ENCODE measurements at places on chromosomes 1 and 21.

- DNase-seq: no peak
Measured at GRCh38 chr1:155645648-155646047, 35.6 kb downstream of the MSTO1 start.

DNA sequence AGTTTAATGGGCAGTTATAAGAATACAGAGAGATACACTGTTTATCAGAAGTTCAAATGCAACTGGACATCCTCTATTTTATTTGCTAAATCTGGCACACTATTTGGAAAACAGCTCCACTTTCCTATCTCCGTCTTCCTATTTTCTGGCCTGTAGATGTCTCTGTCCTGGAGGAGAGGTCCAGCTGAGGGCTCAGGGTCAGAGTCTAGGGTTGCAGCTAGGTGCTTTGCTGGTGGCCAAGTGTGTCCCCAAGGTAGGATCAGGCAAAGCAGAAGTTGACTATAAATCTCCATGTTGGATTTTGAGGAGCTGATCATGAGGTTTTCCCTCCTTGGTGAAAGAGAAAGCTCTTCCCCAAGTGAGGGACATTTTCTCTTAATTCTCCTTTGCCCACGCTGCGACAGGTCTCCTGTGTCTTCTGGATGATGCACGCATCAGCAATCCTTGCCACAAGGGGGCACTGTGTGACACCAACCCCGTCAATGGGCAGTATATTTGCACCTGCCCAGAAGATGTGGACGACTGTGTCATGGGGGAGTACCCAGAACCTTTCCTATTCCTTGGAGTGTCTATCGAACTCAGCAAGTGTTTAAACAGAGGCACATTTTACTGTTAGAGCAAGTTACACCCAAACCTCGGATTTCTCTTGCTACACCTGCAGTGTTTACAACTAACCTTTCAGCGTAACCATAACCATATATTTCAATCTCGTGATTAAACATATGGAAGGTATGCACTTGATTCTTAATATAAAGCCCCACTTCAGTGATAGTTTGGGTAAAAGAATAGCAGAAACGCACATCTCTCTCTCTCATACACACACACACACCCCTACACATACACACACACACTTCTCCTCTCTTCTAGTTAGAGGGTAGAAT lies 10.2 kb downstream of the ADAM30 start:
- DNase-seq: peak; percentile 72

DNA sequence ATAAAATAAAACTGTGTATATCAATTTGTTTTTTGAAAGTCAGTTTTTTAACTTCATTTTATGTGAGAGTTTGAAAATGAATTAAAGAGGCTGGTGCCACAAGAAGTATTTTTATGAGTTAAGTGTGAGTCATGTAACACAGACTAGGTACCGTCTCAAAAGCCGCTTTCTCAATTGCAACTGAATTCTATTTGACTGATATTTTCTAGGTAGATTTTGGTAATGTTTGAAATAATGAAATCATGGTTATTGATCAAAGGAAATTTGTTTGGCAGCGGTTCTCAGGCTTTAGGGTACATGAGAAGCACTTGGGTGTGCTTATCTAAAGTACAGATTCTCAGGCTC lies 4.6 kb downstream of the SNX27 start:
- no peak for DNase-seq

- no peak for DNase-seq
Measured at GRCh38 chr1:2563205-2563604, 7.0 kb downstream of the TNFRSF14 start.

DNA sequence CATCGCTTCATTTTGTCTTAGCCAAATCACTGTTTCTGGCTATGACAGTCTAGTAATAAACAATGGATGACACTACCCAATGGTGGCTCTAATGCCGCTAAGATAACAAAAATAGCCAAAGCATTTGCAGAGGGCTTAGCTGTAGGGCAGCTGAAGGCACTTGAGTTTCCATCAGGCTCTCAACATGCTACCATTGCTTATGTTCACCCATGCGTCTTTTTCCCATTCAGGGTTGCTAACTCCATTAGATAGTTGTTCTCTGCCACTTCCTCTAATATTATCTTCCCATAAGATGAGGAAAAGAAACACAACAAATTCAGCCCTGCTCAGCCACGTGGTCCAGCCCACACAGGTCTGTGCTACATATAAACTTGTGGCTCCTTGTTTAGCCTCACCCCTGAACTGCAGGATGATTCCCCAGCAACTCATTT lies 159.6 kb downstream of the TOMM20 start:
- DNase-seq: no peak

DNA sequence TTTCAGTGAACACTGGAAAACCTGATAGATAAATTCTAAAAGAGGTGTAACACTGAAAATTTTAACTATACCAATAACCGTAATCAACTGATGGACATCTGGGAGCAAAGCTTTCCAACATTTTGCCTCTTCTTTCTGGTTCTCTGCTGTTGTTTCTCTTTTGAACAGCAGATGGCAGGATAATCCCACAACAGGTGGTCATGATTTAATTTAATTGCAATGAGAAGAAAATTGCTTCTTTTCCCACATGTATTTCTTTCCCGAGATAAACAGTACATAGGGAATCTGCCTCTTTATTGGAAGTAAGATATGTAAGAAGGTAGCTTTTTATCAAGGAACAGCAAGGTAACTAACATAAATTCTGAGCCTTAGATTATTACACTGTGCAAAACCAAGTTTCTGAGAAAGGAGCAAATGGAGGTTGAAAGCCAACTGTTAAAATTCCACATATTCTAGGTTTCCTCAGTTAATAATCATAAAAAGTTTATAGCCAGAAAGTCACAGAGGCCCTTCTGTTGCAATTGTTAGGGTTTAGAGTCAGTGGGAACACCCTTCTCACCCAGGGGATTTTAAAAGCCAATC lies 72.9 kb downstream of the RPS6KA1 start:
- peak; percentile 86 for DNase-seq

DNA sequence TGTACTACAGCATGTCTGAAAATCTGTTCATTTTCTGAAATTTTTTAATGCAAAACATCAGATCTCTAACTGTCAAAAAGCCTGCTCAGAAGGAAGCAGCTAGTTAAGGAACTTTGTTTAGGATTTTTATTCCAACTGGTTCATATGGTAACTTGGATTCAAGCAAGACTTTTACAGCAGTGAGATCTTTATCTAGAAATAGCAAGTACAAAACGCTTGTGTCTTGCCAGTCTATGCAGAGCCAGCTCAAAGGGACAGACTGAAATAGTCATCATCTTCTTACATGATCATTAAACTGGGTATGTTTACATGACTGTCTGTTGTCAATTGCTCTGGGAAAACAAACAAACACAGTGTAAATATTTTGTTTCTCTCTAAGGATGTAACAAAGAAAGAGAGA lies 37.6 kb downstream of the DDAH1 start:
- DNase-seq: no peak

DNA sequence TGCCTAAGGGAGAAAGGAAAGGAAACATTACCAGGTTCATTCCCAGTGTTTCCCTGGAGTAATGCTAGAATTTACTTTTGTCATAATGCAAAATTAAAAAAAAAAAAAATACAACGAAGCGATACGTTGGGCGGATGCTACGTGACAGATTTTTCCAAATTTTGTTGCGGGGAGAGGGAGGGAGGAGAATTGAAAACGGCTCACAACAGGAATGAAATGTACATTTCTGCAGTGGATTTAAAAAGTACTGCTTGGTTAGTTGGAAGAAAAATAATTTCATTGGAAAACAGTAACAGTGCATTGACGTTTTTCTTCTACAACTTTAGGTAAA lies 157.5 kb downstream of the RUNX1 start:
- no peak for DNase-seq

DNA sequence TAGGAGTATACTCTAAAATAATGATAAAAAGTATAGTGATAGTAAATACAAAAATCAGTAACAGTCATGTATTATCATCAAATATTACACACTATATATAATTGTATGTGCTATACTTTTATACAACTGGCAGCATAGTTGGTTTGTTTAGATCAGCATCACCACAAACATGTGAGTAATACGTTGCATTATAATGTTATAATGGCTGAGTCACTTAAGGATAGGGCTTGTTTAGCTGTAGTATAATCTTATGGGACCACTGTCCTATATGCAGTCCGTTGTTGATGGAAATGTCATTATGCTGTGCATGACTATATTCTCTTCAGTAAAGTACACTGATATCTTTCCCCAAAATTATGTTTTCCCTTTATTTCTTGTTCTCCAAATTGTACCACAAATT lies 92.8 kb downstream of the LYPLAL1 start:
- no peak for DNase-seq

DNA sequence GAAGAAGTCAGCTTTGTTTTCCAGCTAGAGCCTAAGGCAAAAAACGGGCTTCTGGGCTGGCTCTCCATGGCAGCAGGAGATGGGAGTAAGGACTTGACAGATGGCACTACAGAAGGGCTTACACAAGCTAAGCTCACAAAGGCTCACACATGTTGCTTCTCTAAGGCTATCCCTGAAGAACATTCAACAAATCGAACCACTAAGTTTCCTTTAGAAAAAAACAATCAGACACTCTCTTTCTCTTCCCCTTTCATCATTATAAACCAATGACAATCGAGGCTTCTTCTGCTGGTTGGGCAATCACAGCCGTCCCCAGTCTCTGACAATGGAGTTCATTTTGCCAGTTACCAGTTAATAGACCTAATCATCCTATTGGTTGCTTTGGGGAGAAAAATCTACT lies 40.5 kb downstream of the TRIT1 start:
- DNase-seq: peak; percentile 12

- DNase-seq: no peak
Measured at GRCh38 chr1:223492044-223492443, 98.8 kb downstream of the CCDC185 start.

GRCh38 chr1:211320980-211321379 lies 5.7 kb upstream of the TRAF5 start:
- no peak for DNase-seq

DNA sequence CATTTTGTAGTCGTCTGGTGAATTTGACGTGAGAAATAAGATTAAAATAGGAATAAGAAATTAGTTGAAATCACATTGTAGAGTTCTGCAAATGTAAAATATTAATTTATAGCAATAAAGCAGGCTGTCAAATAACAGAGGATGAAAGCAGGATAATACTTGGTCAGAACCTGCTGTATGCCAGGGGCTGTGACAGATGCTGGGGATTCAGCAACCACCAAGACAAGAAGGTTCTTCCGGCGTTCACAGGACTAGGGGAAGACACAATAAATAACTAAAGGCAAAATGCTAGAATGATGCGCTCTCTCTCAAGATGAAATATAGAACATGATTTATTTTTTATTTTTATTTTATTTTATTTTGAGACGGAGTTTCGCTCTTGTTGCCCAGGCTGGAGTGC lies 6.8 kb upstream of the PARK7 start:
- DNase-seq: peak; percentile 22

DNA sequence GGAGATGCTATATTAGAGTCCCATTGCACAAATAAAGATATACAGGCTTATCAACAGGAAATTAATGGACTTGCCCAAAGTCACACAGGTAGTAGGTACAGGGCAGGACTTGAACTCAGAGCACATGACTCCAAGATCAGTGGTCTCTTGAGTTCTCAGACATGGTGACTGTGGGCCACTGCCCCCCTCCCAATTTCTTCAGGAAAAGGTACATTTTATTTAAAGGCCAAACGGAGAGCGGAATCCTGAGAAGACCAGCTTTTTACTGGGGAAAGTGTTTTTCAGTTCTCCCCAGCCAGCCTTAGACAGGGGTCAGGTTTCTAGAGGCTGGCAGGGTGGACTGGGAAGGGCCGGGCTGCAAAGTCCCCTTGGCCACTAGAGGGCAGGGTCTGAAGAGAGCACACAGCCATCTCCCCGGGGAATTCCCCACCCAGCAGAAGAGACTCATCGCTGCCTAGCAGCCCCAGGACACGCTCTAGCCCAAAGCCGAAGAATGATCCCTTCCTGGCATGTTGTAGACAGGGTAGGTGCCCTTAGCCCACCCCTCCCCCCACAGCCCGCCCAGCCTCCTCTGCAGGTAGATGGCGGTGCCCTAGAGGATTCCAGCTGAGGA lies 29.7 kb downstream of the ACP6 start:
- peak; percentile 88 for DNase-seq

GRCh38 chr1:59730759-59731478 lies 83.8 kb upstream of the HOOK1 start:
- DNase-seq: peak; percentile 62

GRCh38 chr1:63773815-63774616 lies at the start of gene ROR1:
ROR1 (plus strand) TSS chr1:63774017.
- DNase-seq: peak; percentile 89

GRCh38 chr1:237042526-237042891 lies 525 bp downstream of the RYR2 start:
- no peak for DNase-seq

DNA sequence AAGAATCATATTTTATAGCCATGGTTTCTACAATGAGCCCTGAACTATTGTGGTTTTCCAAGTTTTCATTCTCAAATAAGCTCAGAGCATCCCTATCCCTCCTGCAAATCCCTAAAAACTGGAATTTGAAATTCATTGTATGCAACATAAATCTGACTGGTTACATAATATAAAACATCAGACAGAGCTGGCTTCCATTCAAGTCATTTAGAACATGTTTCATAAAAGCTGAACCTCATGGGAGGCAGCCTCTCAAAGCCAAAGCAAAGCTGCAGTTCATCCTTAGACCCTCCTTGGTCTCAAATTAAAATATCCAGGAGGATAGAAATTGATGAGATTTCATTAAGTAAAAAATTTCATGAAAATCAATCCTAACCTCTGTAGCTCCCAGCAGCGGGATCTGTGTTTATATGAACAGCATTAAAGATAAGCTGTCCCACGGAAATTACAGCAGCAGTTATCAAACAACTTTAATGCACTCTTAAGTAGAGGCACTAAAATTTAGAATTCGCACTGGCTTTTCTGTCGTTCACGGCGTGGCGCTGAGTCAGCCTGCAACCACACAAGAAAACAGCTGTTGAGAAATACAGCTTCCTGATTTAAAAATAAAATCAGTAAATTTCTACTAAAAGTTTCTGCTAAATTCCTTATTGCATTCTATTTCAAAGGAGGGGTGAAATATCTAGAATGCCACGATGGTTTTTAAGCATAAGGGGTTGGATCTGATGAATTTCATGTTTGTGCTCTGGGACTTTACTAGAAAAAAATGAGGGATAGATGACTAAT lies 99.9 kb upstream of the TIAM1 start:
- DNase-seq: peak; percentile 51

GRCh38 chr21:36718951-36719501 lies 20.1 kb downstream of the SIM2 start:
- no peak for DNase-seq

GRCh38 chr1:60255565-60255964 lies 182.0 kb upstream of the C1orf87 start:
- DNase-seq: no peak

DNA sequence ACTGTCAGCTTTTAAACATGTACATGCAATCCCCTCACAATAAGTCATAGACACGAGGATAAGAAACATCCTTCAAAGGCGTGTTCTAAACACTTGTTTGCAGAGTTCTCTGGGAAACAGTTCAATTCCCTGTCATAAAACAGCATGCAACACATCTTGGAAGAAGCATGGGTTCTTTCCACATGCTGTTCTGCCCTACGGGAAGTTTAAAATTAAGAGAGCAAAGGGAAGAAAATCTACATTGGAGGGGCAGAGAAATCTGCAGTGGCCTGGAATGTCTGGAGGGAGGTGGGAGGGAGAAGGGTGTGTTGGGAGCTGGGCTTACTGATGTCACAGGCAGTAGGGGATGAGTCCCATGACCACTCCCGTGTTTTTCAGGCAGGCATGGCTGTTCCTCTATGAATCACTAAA lies 98.3 kb upstream of the SLC2A1 start:
- DNase-seq: no peak

All from hematopoietic multipotent progenitor cell treated with erythropoietin and hydrocortisone succinate and interleukin-3 and kit ligand, for 4 days (in vitro differentiated cells).